ENCODE measurements at places on chromosomes 3 and 15.

DNA sequence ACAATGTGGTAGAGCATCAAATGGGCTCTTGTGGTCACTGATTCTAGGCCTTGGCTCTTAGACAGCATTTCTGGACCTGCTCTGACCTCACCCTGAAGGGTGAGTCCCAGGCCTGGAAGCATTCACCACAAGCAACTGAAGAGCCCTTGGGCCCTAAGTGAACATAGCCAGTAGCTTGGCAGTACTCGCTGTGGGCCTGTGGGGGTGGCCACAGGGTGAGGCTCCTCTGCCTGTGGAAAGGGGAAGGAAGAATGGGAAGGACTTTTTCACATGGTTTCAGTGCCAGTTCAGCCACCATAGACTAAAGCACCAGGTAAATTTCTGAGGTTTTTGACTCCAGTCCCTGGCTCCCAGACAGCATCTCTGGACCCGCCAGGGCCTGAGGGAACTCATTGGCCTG lies 5.1 kb upstream of the ZSCAN2 start:
- no peak for DNase-seq

DNA sequence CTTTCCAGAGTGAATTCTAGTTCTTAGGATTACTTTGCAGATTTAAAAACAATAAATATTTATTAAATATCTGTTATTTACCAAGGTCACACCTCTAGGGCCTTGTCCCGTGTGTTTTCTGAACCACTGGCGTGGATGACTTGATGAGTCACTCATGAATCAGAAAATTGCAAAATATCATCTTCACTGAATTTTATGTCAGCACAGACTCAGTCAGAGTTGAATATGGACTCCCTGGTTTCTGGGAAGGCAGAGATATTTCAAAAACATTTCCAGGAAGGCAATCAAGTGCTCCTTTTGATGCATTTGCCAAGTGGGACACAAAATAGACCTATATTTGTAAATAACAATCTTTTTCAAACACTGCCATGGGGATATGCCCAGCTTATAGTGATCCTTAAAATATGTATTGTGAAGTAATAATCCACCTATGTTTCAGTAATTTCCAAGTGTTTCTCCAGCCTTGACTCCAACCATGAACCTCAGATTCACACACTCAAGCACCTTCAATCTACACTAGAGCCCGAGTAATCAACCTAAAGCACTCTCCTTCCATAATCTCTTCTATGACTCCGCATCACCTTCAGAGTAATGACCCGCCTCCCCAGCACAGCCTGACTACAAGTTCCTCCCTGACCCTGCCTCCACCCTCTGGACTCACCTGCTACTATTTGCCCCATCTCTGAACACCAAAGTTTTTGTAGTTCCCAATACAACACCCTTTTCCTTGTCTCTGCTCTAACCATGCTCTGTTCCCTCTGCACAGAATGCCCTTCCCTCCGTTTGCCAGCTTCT lies 24.3 kb downstream of the DPH3 start:
- no peak for DNase-seq

- no peak for DNase-seq
Measured at GRCh38 chr15:38560456-38560926, 4.1 kb downstream of the RASGRP1 start.

DNA sequence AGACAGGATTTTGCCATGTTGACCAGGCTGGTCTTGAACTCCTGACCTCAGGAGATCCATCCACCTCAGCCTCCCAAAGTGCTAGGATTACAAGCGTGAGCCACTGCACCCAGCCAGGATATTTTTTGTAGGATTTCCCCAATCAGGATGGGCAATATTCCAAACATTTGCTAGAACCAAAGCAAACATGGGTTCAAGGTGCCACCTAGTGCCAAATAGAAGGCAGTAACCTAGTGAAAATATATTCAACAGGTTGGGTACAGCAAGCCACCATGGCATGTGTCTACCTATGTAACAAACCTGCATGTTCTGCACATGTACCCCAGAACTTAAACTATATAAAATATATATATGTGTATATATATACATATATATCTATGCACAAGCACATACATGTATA lies 185.9 kb upstream of the CADM2 start:
- DNase-seq: no peak

DNA sequence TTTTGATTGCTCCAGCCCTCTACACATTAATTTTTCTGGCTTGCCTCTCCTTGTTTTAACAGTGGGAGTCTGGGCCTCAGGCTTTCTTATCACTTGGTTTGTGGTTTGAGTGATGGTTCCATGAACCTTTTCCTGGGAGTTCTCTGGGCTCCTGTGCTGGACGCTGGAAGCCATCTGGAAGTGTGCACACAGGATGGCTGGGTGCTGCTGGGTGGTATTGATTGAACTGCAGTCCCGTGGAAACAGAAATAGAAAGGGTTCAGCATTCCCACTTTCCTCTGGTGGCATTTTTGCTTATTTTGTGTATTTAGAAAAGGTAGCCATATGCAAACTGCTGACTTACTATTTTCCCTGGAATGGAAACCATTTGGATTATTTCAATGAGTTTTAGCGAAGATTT lies 25.6 kb downstream of the MITF start:
- DNase-seq: no peak

- no peak for DNase-seq
Measured at GRCh38 chr3:29274667-29275066, 6.2 kb upstream of the RBMS3 start.
